ENCODE measurements at places on chromosomes 1 and 21. TPM values are rescaled to one million over a fixed set of nuclear protein-coding genes. Genes with fewer than 3 reads are reported as not detected.

DNA sequence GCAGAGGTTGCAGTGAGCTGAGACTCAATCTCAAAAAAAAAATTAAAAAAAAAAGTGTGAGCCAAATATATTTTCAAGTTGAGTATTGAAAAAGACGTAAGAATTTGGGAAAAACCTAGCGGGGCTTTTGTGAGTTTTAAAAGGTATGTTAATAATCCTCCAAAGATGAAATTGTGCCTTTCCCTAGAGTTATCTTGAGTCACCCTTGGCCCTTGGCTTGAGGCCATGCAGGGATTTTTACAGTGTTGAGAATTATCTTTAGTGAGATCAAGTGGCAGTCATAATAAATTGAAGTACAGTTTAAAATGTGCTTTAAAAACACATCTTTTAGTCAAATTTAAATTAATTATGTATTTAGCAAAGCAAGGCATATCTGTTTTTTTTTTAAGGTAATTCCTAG, 32.7 kb downstream of the PPP2R5A start:
- DNase-seq: no peak
- no peak overlapping the region for H3K27ac ChIP-seq
- H3K4me1 ChIP-seq: peaks cover 25% of the 10 kb centered on the region
- no peaks in the 10 kb centered on the region for H3K36me3 ChIP-seq
- no peak overlapping the region for H3K4me3 ChIP-seq
- H3K27me3 ChIP-seq: no peaks in the 10 kb centered on the region

GRCh38 chr1:117665556-117666270, 59.9 kb downstream of the TENT5C start:
- H3K4me1 ChIP-seq: no peaks in the 10 kb centered on the region
- H3K4me3 ChIP-seq: no peak overlapping the region
- H3K36me3 ChIP-seq: no peaks in the 10 kb centered on the region

FMO2 gene
- total RNA-seq: 288 TPM

DNA sequence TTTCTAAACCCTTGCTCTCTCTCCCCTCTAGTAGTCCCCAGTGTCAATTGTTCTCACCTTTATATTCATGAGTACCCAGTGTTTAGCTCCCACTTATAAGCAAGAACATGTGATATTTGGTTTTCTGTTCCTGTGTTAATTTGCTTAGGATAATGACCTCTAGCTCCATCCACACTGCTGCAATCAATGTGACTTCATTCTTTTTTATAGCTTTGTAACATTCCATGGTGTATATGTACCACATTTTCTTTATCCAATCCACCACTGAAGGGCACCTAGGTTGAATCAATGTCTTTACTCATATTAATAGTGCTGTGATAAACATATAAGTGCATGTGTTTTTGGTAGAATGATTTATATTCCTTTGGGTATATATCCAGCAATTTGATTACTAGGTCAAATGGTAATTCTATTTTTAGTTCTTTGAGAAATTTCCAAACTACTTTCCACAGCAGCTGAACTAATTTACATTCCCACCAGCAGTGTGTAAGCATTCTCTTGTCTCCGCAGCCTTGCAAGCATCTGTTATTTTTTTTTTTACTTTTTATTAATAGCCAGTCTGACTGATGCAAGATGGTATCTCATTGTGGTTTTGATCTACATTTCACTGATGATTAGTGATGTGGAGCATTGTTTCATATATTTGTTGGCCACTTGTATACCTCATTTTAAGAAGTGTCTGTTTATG, 277.8 kb downstream of the LTN1 start:
- H3K27me3 ChIP-seq: no peaks in the 10 kb centered on the region
- H3K27ac ChIP-seq: no peak overlapping the region
- DNase-seq: no peak
- no peaks in the 10 kb centered on the region for H3K36me3 ChIP-seq
- H3K4me1 ChIP-seq: no peaks in the 10 kb centered on the region

GRCh38 chr1:183520379-183520778, 48.1 kb downstream of the SMG7 start:
- H3K4me1 ChIP-seq: peaks cover 1% of the 10 kb centered on the region
- peaks cover 71% of the 10 kb centered on the region for H3K36me3 ChIP-seq
- H3K27me3 ChIP-seq: no peaks in the 10 kb centered on the region
- DNase-seq: no peak
- no peak overlapping the region for H3K4me3 ChIP-seq
